ENCODE measurements at places on chromosomes 6 and 20.

DNA sequence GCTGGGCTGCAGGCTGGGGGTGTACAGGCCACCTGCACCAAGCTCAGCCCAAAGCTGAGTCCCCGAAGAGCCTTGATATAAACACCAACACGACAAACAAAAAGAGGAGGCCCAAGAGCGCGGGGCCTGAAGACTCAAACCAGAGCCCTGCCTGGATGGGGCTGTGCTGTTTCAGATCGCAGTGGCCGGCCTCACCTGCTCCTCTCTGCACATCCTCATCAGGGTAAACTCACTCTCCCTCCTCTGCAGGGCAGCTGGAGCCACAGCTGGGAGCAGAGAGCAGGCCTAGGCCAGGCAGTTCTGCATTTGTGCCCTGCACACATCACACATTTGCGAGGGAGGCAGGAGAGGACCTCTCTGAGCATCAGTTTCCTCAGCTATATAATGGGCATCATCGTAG is 3.7 kb upstream of the RBM38 start:
- no peak for DNase-seq

DNA sequence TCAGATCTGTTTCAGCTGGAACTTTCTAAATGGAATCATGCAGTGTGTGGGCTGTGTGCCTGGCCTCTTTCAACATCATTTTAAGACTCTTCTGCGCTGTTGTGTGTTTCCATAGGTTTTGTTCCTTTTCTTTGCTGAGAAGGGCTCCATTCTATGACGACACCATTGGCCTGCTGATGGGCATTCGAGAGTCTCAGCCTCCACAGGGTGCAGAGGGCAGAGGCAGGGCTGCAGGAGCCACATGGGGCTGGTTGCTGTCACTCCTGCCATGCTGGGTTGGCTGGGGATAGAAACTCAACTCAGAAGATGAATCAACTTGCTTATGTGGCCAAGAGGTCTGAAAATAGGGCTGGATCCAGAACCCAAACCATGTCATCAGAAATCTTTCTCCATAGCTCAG is 68.5 kb upstream of the SLCO4A1 start:
- DNase-seq: no peak

DNA sequence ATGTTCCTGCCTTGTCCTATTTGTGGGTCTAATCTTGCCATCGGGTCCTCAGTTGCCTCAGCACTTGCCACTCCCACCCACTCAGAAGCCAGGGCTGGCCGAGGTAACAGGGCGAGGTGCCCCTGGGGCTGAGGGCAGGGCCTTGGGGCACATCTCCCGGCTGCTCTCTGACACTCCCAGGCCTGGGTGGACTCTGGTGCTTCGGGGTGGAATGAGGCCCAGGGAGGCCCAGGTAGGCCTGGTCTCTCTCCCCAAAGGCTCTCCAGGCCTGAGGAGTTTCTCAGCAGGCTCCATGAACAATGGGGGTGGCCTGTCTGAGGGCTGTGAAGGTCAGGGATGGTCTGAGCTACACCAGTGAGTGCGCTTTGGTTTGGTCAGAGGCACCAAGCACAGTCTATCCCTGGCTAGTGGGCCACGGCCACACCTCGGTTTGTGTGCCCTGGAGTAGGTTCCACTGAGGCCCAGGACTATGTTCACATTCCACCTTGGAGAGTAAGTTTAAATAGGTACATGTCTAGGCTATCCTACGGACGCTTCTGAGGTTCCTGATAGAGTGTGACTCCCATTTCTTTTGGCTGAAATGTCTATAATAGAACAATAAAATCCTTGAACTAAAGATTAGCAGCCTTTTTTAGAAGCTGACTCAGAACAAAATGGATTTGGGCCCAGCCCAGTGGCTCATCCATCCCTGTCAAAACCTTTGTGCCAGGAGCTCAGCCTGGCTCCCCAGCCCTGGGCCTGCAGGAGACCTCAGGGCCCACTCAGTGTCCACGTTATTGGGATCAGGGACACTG is 78.8 kb downstream of the SLC24A3 start:
- no peak for DNase-seq

DNA sequence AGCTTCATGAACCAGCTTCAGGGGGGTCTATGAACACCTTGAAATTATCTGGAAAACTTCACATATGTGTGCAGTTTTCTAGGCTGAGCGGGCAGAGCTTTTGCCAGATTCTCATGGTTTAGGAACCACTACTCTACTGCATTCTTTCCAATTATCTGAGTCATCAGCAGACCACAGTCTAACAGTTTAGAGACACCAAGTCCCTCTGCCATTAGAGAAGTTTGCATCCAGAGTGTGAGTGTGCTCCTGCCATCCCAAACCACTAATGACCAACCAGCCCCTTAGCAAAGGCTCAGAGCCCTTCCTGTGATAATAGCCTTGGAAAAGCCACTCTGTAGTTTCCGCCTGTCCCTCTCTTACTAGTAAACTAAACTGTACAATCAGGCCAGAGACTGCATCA is 96.8 kb downstream of the PHACTR1 start:
- no peak for DNase-seq

- DNase-seq: peak; percentile 65
Measured at GRCh38 chr20:51497542-51498467, 44.7 kb downstream of the NFATC2 start.

GRCh38 chr20:59485576-59486454 is 118.5 kb upstream of the PHACTR3 start:
- DNase-seq: no peak

GRCh38 chr6:46421939-46422338 is 69.3 kb downstream of the RCAN2 start:
- DNase-seq: no peak

DNA sequence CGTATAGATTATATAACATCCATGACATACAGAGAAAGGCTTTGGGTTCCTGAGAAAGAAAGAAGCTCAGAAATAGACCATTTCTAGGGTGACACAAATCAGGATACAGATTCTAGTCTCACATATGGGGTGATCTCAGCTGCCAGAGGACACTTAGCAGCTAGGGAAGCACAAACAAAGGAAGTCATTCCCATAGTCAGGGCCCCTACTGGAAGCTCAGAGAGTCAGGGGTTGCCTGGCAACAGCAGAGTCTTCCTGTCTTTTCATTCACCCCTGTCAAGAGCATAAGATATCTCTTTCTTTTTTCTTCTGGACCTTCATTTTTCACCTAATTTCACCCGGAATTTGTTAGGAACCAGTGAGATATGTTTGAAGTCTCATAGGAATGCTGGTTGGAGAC is 81.9 kb upstream of the IYD start:
- no peak for DNase-seq

DNA sequence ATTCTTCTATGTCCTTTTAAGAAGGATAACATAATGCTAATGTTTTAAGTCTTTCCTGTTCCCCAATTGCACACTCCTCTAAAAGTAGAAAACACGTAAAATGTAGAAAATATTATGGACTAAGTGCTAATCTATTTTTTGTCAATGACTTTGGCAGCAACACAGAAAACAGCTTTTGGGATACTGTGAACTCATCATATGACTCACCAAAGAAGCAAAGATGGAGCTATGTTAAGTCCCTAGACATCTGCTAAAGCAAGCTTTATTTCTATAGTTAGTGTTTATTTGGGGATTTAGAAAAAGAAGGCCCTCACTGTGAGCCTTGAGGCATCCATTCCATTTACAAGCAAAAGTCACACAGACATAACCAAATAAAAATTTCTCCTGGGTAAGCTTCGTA is 23.0 kb downstream of the OPN5 start:
- DNase-seq: no peak

DNA sequence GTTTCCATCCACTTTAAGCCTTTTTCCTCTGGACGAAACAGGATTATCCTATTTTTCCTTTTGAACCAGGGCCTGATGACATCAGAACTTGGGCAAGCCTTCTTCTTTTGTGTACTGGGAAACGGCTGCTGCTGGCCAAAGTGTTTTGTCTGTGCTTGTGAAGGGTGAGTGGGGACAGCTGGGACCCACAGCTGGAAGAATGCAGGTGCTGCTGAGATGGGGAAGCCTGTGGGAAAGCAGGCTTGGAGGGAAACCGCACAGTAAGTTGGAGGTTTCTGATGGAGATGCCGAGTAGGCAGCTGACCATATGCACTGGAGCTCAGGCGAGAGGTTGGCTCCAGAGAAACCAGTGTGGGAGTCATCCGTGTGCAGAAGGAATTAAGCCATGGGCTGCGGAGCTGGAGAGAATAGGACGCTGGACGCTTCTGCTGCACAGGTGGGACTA is 8.5 kb upstream of the PSMG4 start:
- DNase-seq: no peak

- no peak for DNase-seq
Measured at GRCh38 chr6:133954657-133955576, 1.9 kb downstream of the TBPL1 start.

All from stimulated activated CD4-positive, alpha-beta T cell treated with anti-CD3 and anti-CD28 coated beads, Interleukin-2, amount 100 ng/mL, for 24 hours (primary cell).